C1 segment of cervical spinal cord (tissue), 14 donors: ENCODE measurements at places on chromosomes 2 and 18.

GRCh38 chr2:148675708-148676107, 31.2 kb downstream of the EPC2 start:
- DNase-seq: no peak

DNA sequence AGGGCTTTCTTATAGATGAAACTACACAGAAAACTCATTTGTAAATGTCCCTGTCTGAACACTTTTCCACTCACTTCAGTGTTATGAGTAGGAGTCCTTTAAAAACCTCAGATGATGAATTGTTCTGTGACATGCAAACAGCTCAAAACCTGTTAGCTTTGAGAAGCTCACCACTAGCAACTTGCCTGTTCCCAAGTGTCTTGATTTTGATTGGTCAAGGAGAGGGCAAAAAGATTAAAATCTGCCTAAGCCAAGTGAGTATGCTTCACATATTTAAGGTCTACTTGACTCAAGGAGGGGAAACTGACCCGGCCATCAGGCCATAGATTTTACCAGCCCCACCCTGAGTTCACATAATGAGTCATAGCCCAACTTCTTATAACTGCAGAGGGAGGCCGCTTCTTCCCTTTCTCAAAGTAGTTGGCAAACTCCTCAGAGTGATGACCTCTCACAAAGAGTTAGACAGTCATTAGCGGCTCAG, 45.2 kb upstream of the MEIS1 start:
- DNase-seq: no peak

DNA sequence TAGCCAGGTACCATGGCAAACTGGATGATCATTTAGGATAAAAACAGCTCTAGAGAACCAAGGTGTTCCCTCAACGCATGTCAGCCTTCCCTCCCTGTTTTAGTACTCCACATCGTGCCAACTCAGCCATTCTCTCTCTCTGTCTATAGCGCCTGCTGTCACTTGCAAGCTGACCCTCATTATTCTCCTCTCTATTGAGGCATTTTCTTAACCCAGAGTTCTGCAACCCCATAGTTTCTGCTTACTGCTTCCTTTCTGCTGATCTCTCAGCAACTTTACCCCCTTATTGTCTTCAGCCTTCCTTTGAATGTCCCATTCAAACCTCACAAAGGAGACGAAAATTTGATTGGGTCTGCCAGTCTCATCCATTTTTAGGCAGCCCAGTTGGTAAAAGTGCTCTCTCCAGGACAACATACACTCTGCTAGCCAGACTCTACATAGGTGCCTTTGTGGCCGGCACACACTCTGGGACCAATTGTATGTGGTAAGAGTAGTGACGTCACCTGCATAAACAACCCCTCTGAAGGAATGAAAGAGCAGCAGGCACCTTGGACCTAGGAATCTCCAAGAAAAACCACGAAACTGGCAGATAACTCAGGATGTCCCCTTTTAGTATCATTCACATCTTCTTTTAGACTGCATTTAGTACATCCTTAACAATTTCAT, 367.2 kb upstream of the KCNH7 start:
- DNase-seq: no peak

DNA sequence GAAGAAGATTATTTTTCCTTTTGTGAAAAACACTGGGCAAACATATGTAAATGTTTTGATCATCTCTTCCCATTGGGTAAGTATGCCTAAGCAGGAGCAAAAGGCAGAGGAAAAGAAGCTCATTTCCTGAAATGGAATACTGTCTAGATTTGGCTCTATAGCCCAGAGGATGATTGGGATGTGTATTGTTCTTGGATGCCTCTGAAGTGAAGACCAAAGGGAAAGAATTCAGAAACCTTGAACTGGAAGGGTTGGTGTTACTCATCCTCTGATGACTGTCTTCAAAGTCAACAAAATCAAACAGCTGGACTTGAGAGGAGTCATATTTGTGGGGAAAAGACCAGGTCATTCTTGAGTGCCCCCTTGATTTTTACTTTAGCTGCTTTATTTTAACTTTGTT, 112.6 kb upstream of the NT5C1B start:
- DNase-seq: no peak

DNA sequence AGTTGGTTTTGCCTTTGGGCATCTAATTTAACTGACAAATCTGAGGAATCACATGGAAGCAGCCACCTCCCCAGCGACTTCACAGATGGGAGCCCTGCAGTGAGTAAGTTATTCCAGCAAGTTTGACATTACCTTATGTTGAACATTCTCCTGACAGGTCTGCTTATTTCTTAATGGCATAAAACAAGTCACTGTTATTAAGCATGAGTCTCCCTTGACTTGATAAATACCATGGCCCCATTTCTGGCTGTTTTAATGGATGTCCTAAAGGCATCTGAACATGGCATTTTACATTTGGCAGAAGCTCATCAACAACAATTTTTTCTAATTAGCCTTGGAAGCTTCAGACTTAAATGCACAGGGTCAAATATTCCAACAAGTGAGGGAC, 92.6 kb upstream of the CREB1 start:
- DNase-seq: no peak
